ENCODE measurements at places on chromosomes 5 and 9. TPM values are rescaled to one million over a fixed set of nuclear protein-coding genes. Genes with fewer than 3 reads are reported as not detected.

- H3K27ac ChIP-seq, result no peak overlapping the region
- no peaks in the 10 kb centered on the region for H3K4me1 ChIP-seq
- peaks cover 3% of the 10 kb centered on the region for H3K36me3 ChIP-seq
- H3K27me3 ChIP-seq, result no peaks in the 10 kb centered on the region
- no peak overlapping the region for H3K4me3 ChIP-seq
- DNase-seq, result no peak
These were observed 99.3 kb downstream of the SEMA6A start for GRCh38 chr5:116475338-116475737.

DNA sequence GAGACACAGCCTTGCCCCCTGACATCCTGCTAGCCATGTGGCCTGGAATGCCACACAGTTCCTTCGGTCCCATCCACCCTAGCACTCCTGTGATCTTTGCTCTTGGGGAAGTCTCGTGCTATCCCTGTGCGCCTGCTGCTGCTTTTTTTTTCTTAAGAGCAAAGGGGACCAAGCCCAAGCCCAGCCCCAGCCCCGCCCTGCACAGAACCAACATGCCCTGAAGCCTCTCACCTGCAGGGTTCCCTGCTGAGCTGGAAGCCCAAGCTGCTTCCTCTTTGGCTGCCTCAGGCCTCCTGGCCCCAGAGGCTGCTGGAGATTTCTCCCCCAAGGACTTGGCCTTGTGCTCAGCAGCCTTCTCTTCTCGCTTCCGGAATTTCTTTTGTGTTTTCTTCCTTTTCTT lies 1.8 kb downstream of the SURF6 start:
- H3K36me3 ChIP-seq, result peaks cover 9% of the 10 kb centered on the region
- peaks cover 12% of the 10 kb centered on the region for H3K4me1 ChIP-seq
- H3K27ac ChIP-seq, result no peak overlapping the region
- no peak for DNase-seq
- H3K27me3 ChIP-seq, result no peaks in the 10 kb centered on the region

- no peaks in the 10 kb centered on the region for H3K27me3 ChIP-seq
- no peak overlapping the region for H3K4me3 ChIP-seq
- no peak overlapping the region for H3K27ac ChIP-seq
- H3K4me1 ChIP-seq, result no peaks in the 10 kb centered on the region
These were observed 95.3 kb downstream of the XRCC4 start for GRCh38 chr5:83172655-83173054.

DNA sequence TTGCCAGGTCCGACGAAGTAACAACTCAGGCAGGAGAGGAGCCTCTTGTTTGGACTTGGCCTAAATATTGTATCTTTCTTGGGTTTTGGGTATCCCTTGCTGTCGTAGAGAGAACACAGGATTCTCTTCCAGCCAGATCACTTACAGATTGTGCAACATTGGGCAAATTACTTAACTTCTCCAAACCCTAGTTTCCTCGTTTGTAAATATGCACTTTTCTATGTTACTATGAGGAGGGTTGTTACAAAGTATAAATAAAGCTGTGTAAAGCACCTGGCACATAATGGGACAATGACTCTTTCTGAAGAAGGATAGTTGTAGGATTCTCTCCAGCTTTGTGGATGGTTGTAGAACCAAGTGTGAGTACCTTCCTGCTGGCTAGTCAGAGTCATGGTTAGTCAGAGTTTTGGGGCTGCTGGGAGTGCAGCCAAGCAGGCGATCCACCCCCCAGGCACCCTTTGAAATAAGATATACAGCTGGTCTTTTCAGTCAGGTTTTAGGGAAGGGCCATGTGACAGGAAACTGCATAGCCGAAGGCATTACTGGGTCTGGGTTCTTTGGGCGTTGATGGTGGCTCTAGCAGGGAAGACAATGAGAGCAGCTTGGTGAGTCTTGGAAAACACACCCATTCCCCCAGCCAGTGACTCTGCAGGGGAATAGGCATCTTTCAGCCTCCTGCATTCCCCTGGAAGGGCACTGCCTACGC lies 49.9 kb upstream of the GDNF start:
- H3K36me3 ChIP-seq, result no peaks in the 10 kb centered on the region
- H3K27me3 ChIP-seq, result no peaks in the 10 kb centered on the region
- no peak for DNase-seq
- no peaks in the 10 kb centered on the region for H3K4me1 ChIP-seq

DNA sequence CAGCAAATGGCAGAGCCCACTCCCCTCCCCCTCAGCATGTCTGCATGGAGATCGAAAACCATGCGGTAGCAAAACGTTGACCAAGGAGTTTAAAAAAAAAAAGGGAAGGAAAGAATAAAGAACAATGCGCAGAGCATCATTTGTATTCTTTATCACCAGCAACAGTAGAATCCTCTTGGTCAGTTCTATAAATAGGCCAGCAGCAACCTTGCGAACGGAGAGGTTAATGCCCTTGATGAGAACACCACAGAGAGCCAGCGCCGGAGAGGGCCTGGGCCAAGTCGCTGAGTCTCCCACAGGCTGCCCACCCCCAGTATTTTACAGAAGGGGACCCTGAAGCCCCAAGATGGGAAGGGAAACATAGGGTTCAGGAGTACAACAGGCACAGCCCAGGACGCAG lies 22.7 kb downstream of the WHRN start:
- H3K27me3 ChIP-seq, result no peaks in the 10 kb centered on the region
- no peak overlapping the region for H3K27ac ChIP-seq
- no peaks in the 10 kb centered on the region for H3K4me1 ChIP-seq
- DNase-seq, result no peak
- no peaks in the 10 kb centered on the region for H3K36me3 ChIP-seq

DNA sequence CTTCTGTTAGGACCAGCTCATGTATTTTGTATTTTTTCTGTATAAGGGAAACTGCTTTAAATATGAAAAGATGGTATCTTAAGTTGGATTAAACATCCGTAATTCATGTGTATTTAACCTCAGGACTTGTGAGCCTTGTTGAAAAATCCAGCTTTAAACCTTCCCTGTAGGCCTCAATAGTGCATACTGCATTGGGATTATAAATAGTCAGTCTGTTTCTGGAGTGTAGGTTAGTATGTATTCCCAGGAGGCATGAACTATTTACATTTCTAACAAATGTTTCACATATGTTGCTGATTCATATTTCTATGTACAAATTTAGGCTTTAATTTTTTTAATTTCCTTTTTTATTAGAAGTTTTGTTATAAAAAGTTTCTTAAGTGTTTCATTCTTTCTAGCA lies 137.9 kb upstream of the GRHPR start:
- H3K27ac ChIP-seq, result no peak overlapping the region
- H3K4me1 ChIP-seq, result peaks cover 3% of the 10 kb centered on the region
- no peak overlapping the region for H3K4me3 ChIP-seq

DNA sequence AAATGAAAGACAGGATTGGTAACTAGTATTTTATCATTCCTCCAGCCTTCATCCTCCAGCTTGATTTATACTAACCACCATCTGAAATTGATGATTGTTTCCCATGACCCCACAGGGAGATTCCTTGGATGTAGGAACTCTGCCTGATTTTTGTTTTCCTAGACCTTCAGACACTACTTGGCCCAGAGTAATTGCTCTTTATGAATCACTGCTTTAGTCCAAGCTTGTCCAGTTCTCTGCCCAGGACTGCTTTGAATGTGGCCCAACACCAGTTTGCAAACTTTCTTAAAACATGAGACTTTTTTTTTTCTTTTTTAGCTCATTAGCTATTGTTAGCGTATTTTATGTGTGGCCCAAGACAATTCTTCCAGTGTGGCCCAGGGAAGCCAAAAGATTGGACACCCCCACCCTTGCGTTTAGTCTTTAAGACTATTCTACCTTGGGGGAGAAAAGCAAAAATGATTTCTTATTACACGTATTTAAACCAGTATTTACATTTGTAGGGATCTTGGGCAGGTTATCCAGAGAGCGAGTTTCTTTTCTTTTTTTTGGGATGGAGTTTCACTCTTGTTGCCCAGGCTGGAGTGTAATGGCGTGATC lies 18.4 kb downstream of the BASP1 start:
- no peak overlapping the region for H3K27ac ChIP-seq
- no peaks in the 10 kb centered on the region for H3K4me1 ChIP-seq
- DNase-seq, result no peak
- H3K36me3 ChIP-seq, result no peaks in the 10 kb centered on the region
- no peak overlapping the region for H3K4me3 ChIP-seq

DNA sequence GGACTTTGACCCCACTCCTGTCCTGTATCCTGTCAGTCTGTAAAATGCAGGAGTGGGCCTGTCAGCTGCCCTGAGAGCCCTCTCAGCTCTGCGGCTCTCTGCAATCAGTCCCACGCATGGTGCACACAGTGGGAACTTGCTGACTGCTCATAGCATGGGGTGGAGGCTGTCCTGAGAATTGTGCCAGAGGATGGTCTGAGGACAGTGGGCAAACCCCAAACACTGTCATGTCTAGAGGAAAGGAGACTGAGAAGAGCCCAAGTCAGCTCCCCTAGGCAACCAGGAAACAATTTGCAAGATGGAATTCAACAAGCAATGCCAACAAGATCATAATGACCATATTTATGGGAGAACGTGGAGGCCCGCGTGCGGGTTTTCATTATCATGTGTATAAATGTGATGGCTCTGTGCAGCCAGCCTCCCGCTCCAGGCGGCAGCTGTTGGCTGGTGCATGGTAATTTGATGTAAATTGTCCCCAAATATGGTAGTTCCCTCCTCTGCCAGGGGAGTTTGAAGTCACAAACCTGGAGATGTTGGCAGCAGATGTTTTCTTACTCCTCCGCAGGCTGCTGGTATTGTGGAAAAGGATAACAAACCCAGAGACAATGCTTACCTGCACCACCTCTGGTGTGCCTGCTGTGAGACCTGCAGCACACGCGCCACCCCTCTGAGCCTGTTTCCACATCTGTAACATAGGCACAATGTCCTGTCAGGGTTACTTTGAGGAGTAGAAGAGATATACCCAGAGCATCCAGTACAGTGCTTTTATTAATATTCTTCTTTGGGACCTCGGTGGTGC lies 39.8 kb upstream of the ALDH1B1 start:
- DNase-seq, result no peak
- no peak overlapping the region for H3K27ac ChIP-seq
- no peaks in the 10 kb centered on the region for H3K27me3 ChIP-seq
- H3K4me1 ChIP-seq, result no peaks in the 10 kb centered on the region
- H3K4me3 ChIP-seq, result no peak overlapping the region
- H3K36me3 ChIP-seq, result no peaks in the 10 kb centered on the region

GRCh38 chr9:91001146-91001611 lies 199.6 kb downstream of the SYK start:
- peak; percentile 87 for DNase-seq
- H3K27ac ChIP-seq, result peak overlapping the region; percentile 40
- H3K36me3 ChIP-seq, result no peaks in the 10 kb centered on the region

DNA sequence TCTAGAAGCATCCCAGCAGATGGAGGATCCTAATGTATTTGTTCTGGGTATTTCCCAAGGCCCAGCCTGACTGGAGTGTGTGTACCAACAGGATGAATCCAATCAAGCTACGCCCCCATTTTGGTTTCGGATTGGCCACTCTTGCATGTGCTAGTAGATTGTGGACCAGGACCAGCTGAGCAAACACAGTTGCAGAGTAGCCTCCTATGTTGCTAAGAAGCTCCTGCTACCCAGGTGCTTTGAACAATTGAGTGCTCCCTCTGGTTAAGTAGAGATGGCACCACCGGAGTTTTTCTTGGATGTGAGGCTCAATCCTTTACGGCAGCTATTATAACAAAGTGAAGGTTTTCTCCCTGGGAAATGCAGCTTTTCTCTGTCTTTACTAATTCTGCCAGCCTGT lies 204.5 kb downstream of the NTRK2 start:
- no peak for DNase-seq
- no peak overlapping the region for H3K27ac ChIP-seq
- H3K4me3 ChIP-seq, result no peak overlapping the region
- no peaks in the 10 kb centered on the region for H3K36me3 ChIP-seq
- H3K4me1 ChIP-seq, result no peaks in the 10 kb centered on the region

GRCh38 chr5:154397652-154398406 lies 48.0 kb upstream of the SAP30L start:
- no peaks in the 10 kb centered on the region for H3K4me1 ChIP-seq
- H3K27me3 ChIP-seq, result no peaks in the 10 kb centered on the region
- H3K4me3 ChIP-seq, result no peak overlapping the region
- H3K36me3 ChIP-seq, result no peaks in the 10 kb centered on the region
- no peak for DNase-seq

- no peaks in the 10 kb centered on the region for H3K4me1 ChIP-seq
- H3K27me3 ChIP-seq, result no peaks in the 10 kb centered on the region
- no peak overlapping the region for H3K27ac ChIP-seq
- DNase-seq, result no peak
- H3K36me3 ChIP-seq, result no peaks in the 10 kb centered on the region
These were observed 67.3 kb upstream of the TNFAIP8 start for GRCh38 chr5:119288379-119289033.

DNA sequence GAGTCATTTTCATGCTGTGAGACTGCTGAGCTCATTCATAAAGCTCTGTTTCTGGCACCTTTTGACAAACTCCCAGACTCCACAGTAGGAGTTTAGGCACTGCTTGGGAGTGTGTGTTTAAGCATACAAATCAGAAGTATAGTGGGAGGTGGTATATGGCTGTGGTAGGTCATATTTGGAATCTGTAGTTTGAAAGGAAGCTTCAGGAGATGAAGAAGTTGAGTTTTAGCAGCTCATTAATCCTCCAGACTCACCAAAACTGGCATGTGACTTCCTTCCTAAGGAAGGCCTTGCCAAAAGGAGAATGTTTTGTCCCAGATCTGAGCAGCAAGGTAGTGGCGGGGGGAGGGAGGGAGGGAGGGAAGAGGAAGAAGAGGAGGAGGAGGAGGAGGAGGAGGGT lies 52.8 kb downstream of the SAXO1 start:
- no peak overlapping the region for H3K27ac ChIP-seq
- H3K27me3 ChIP-seq, result no peaks in the 10 kb centered on the region
- no peak overlapping the region for H3K4me3 ChIP-seq
- H3K36me3 ChIP-seq, result no peaks in the 10 kb centered on the region
- H3K4me1 ChIP-seq, result no peaks in the 10 kb centered on the region

- no peaks in the 10 kb centered on the region for H3K4me1 ChIP-seq
- H3K36me3 ChIP-seq, result no peaks in the 10 kb centered on the region
- no peak overlapping the region for H3K27ac ChIP-seq
These were observed 2.8 kb upstream of the CTNNAL1 start for GRCh38 chr9:109016132-109016531.

DNA sequence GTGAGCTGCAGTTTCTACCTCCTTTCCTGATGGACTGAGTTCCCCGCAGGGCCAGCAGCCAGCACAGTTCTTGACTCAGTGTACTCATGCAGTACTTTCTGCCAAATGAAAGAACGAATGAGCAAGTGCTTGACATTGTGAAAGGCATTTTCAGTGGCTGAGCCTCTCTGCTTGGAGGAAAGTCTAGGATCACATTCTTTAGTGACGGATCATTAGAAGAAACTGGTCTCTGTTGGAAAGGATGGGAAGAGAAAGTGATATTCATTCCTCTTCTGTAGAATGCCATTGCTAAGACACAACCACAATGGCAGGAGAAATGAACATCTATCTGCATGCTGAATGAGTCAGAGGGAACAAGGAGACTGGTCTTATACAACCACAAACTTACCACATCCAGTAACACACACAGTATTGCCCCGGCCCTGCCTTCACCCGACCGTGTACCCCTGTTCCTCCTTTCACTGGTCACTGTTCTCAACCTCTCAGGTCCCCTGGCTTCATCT lies 206.9 kb downstream of the CRB2 start:
- H3K4me1 ChIP-seq, result no peaks in the 10 kb centered on the region
- no peak overlapping the region for H3K27ac ChIP-seq
- DNase-seq, result no peak

Gene SOHLH1
- total RNA-seq, result not detected

Gene SLC6A19
- total RNA-seq, result not detected

Gene FGF10
- total RNA-seq, result 13.9 TPM

Gene PCDHGB5
- total RNA-seq, result 7.5 TPM

Gene ARL14EPL
- total RNA-seq, result not detected
